Posterior vena cava (tissue), 2 donors: ENCODE measurements at places on chromosomes 11 and 22.

GRCh38 chr11:2102132-2102882 is 36.9 kb downstream of the IGF2 start:
- DNase-seq, result peak; percentile 78

- no peak for DNase-seq
Observed at GRCh38 chr11:126185259-126186024, 26.0 kb downstream of the RPUSD4 start.

GRCh38 chr11:61052182-61052972 is 49.9 kb upstream of the CD5 start:
- peak; percentile 53 for DNase-seq

GRCh38 chr22:20584872-20585638 is 77.6 kb downstream of the MED15 start:
- DNase-seq, result no peak

- DNase-seq, result no peak
Observed at GRCh38 chr11:118277312-118277711, 13.2 kb upstream of the MPZL2 start.

GRCh38 chr22:28064920-28065319 is 145.9 kb upstream of the PITPNB start:
- no peak for DNase-seq

DNA sequence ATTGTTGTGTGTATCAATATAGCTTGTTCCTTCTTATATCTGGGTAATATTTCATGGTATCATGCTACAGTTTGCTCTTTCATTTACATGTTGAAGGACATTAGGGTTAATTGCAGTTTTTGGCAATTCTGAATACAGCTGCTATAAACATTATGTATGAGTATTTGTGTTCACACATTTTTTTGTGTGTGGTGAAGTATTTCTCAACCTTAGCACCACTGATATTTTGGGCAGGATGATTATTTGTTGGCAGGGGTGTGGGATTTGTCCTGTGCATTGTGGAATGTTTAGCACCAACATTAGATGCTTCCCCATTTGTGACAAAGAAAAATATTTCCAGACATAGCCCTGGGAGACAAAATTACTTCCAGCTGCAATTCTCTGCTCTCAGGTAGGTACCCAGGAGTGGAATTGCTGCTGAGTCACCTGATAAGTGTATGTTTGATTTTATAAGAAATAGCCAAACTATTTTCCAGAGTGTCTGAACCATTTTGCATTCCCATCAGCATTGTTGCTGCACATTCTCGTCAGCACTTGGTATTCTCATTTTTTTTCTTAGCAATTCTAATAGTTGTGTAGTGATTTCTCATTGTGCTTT is 128.2 kb downstream of the SNX19 start:
- DNase-seq, result no peak

DNA sequence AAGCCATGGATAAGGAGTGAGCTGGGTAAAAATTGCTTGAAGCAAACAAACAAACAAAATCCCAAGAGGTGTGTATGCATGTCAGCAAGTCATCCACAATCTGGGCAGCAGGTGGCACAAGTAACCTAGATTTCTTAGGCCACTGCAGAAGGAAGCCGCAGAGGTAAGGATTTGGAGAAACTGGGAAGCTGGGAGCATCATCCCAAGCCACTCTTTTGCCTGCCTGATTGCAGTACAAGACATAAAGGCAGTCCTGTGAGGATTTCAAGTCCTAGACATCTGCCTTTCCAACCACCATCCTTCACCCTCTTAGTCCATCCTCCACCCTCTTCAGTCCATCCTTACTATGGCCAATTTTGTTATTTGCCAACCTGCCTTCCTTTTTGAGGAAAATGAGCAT is 67.2 kb upstream of the BMAL1 start:
- peak; percentile 79 for DNase-seq

- no peak for DNase-seq
Observed at GRCh38 chr11:94151903-94152677, 23.4 kb downstream of the PANX1 start.

DNA sequence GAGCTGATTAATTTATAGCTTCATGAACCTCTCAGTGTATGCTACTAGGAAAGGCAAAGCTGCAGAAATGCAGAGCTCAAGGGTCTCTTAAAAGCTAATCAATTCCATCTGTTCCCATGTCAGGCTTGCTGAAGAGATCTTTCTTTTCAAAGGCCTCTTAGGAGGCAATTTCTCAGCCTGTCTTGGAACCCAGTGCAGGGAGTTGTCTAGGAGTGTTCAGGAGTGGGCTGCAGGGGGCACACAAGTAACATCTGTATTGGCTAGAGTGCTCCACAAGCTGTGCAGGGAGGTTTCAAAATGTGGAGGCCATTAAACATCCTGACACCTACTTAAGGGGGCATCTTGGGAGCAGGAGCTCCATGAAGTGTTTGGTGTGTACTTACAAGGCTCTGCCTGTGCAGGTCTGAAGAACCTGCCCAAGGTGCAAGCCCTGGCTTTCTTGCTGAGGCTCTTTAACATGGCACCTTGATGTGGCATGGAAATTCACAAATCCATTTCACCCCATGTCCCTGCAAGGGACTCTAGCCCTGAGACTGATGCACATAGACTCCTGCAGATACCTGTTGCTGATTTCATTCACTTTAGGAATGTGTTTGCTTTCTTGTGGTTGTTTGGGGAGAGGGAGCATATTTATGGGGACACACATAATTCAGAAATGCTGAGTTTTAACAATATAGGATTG is 134.7 kb downstream of the ME3 start:
- DNase-seq, result no peak

GRCh38 chr11:39341461-39341860 is 2118.0 kb downstream of the LRRC4C start:
- peak; percentile 64 for DNase-seq

DNA sequence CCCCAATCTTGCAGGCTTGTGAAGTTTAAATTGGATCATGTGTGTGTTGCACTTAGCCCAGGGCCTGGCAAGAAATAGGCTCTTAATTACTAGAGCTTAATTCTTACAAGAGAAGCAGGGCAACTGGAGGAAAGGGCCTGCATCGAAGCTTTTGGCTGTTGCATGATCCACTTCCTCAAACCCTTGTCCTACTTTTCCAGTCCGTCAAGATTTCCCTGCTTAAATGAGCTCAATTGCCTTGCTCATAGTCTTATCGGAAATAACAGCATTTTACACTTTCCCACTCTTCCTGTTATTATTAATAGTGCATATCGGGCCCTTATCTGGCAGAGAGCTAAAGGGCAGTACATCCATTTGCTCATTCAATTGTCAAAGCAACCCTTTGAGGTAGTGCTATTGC is 18.1 kb downstream of the DTX4 start:
- no peak for DNase-seq

DNA sequence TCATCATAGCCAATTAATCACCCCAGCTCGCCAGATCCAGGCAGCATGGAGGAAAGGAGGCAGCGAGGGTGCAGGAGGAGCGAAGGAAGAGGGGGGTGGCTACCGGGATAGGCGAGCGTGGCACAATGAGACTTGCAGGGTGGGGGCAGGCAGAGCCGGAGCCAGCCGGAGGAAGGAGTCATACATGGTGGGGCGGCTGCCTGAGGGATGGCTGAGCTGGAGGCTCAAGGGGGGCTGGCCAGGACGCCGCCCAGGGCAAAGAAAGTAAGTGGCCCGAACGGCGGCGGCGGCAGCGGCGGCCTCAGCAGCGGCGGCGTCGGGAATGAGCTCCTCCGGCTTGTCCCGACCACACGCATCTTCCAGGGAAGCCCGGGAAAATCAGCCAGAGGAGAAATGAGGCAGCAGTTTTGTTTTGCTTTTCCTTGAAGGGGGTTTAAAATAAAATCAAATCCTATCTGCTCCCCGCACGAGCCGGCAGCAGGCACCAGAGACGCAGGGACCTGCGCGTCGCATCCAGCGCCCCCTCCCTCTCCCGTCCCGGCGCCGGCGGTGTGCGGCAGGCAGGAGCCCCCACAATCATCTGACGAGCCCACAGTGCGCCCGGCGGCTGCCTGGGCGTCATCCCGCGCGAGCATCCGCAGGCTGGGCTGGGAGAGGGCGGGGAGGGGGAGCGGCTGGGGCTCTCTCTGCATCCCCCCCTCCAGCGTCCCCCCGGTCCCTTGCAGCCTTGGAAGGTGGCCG is 263.6 kb downstream of the CTTN start:
- no peak for DNase-seq

DNA sequence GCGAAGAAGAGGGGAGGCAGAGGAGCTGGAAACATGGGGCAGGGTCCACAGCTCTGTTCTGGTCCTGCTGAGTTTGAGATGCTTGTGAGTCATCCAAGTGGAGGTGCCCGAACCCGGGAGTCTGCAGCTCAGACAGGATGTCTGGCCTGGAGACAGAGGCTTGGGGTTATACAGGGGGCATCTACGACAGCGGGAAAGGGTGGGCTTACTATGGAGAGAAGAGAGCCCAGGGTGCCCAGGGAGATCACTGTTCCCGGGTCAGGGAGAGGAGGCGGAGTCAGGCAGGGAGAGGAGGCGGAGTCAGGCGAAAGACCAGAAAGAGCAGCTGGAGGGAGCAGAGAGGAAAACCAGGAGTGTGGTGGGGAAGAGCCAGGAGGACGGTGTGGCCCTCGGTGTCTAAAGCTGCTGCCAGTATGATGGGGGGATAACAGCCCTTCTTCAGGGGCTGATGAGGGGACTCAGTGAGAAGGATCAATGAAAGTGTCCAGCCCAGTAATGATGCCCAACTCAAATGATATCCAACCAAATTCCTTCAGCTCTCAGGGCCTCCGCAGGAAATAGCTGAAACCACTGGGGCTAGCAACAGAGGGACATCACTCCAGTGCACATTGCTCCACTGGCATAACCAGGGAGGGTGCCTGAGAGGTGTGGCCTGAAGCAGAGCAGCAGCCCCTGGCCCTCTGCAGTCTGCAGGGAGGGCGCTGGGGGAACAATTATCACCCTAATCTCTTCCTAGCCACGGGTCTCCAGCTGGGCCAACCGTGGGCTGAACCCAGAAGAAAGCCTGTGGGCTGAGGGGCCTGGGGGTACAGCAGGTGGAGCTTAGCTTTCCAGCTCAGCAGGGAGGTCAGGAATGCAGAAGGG is 2.6 kb upstream of the LTBP3 start:
- DNase-seq, result no peak

DNA sequence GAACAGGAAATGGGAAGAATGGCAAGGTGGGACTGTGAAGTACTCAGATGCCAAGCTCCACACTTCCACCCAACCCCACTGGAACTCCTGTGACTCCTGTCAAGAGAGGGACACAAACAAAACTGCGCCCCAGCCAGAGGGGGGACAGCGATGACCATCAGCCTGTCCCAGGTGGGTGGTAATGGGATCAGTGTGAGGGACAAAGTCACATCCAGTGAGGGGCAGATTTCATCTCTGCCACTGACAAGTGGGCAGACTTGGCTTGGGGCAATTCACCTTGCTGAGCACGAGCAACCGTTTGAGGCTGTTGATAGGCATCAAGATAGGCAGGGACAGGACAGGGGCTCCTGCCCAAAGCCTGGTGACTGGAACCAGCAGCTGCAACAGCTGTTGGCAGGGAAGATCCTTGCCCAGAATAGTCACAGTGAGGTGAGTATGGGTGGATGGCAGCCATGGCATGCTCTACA is 105.4 kb upstream of the PITPNB start:
- no peak for DNase-seq

- no peak for DNase-seq
Observed at GRCh38 chr11:44421090-44421675, 111.2 kb upstream of the ALX4 start.

- no peak for DNase-seq
Observed at GRCh38 chr11:6623391-6624363, 4.5 kb upstream of the TPP1 start.

GRCh38 chr11:126280595-126280994 is 2.3 kb upstream of the TIRAP start:
- no peak for DNase-seq

DNA sequence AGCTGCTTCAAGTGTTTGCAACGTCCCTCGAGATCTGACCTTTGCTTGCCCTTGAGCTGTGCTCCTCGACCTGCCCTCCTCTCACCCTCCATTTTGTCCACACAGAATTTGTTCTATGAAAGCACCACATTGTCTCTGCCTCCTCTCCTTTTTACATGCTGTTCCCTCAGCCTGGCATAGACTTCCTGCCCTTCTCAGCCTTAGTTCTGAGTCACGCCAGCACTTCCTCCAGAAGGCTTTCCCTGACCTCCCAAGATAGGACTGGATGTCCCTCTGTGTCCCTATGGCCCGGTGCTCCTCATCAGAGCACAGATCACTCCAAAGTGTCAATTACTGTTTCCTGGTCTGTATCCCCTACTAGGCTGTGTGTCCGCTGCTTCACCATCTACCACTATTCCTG is 16.2 kb downstream of the JHY start:
- no peak for DNase-seq

GRCh38 chr11:16606784-16607674 is 131.4 kb upstream of the C11orf58 start:
- DNase-seq, result peak; percentile 85

- peak; percentile 20 for DNase-seq
Observed at GRCh38 chr11:44770401-44770800, 43.6 kb downstream of the TSPAN18 start.

GRCh38 chr22:37329238-37330140 is 47.2 kb downstream of the CYTH4 start:
- no peak for DNase-seq

GRCh38 chr22:33114565-33114964 is 56.4 kb upstream of the SYN3 start:
- no peak for DNase-seq

DNA sequence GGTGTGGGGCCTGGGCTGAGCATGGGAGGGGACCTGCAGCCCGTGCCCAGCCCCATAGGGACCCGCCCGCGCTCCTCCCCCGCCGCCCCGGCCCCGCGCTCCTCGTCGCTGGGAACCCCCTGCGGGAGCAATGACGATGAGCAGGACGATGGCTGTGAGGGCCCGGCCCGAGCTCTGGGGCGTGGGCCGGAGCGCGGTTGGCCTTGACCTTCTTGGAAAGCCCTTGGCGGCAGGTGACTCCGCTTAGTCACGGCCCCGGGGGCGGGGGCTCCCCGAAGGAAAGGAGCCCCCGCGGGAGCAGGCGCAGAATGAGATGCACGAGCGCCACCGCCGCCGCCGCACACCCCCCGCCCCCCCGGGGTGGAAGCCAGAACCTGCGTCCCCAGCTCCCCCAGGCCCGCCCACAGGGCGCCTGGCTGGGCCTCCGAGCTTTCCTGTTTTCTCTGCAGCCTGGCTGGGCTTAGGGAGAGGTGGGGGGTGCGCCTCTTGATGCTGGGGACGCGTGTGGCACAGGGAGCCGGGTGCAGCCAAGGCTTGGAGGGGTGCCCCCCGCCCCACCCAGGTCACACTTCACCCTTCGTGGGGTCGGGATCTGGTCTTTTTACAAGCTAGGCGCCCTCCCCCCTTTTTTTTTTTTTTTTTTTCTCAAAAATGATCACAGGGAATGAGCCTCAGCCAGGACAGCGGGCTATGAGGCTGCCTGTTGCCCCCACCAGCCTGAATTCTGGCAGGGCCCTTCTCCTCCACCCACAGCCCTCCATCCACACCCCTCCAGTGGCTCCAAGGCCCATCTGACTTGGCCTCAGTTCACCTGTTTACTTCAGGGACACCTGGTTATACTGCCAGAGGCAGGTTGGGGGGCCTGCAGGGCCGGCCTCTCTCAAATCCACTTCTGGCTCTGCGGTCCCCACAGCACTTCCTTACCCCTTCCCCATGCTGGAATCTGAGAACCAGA is 17.9 kb downstream of the CRELD2 start:
- DNase-seq, result peak; percentile 98
